Neural crest cell (in vitro differentiated cells): ENCODE measurements at places on chromosomes 2 and 18. TPM values are rescaled to one million over a fixed set of nuclear protein-coding genes. Genes with fewer than 3 reads are reported as not detected.

DNA sequence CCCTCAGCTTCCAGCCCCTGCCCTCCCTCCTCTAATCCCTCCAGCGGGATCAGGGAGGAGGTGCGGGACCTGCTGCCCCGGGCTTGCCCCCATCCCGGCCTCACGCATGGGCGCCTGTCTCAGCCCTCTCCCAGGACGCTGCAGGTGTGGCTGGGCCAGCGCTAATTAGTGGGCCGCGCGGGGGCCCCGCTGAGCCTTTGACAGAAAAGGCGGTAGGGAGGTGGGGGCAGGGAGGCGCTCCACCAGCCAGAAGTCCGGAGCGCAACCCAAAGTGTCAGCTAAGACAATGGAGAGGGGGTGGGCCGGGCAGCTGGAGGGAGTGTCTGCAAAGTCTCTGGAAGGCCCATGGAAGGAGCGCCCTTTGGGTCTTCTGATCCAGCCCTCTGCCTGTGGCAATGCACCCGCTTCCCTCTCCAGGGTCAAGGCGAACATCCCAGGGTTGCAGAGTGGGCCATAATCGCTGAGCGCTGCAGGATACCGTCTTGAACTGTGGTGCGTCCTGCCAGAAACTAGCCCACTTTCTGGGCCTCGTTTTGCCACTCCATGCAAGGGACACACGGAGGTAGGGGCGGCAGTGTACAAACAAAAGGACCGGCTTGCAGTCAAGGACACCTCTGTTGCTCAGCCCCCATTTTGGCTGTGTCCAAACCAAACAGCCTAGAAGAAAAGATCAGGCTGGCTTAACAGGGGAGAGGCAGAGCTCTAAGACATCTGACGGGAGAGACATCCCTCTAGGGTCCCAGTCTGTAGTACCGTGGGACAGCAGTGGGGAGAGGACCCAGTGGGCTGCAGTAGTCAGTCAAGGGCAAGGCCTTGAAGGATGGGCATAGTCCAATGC is 3.5 kb downstream of the ATP6V1B1 start:
- no peak for DNase-seq
- H3K4me1 ChIP-seq, result peaks cover 61% of the 10 kb centered on the region

DNA sequence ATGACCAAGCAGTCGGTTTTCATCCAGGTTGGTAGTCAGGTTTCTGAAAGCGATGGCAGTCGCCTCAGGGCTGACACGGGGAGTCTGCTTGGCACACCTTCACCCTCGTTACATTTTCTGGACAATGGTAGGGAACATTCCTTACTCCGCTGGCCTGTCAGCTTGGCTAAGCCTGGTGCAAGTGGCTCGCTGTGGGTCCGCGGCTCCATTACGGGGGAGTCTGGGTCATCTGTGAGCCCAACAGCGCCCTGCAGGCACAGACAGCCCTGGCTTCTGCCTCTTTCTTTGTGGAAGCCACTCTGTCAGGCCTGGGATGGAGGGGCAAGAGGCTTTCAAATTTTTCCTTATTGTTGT is 95.6 kb downstream of the HDAC4 start:
- H3K27ac ChIP-seq, result no peak overlapping the region
- H3K36me3 ChIP-seq, result no peaks in the 10 kb centered on the region
- no peak overlapping the region for H3K4me3 ChIP-seq
- H3K27me3 ChIP-seq, result no peaks in the 10 kb centered on the region
- H3K4me1 ChIP-seq, result peaks cover 75% of the 10 kb centered on the region

- no peaks in the 10 kb centered on the region for H3K27me3 ChIP-seq
- H3K4me1 ChIP-seq, result peaks cover 4% of the 10 kb centered on the region
- H3K4me3 ChIP-seq, result no peak overlapping the region
- H3K27ac ChIP-seq, result no peak overlapping the region
- DNase-seq, result no peak
Measured at GRCh38 chr18:62157843-62158242, 29.0 kb downstream of the PIGN start.

Gene ATIC
- total RNA-seq, result 206 and 209 TPM in 2 replicates
